Chondrocyte (in vitro differentiated cells): ENCODE measurements at places on chromosomes 11 and 22. TPM values are rescaled to one million over a fixed set of nuclear protein-coding genes. Genes with fewer than 3 reads are reported as not detected.
A peak's percentile ranks its signal among the peaks of the same experiment; 100 is the strongest.

DNA sequence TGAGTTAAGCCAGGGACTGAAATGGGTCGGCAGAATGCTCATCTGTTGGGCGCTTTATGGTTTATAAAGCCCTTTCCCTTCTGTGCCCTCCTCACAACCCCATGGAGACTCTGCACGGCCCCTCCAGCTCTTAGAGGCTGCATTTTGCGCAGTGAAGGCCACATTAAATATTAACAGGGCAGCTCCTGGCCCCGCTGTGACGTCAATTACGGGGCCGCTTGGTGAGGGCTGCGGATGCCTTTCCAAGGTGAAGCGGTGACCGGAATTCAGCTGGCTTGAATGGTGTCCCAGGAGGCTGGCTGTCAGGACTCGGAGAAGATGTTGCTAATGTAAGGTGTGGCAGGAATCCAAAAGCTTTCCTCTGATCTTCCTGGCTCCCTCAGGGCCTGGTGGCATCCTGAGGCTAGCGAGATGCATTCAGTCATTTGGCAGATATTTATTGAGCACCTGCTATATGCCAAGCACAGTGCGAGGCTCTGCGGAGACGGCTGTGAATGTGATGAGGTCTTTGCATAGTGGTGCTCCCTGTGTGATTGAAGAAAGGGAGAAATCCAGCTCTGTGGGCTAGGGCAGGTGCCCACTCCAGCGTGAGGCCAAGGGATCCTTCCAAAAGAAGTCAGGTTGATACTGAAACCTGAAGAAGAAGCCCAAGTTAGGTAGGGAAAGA, 10.4 kb upstream of the YWHAH start:
- DNase-seq = peak; percentile 81

GRCh38 chr11:128551611-128552335, 35.6 kb downstream of the ETS1 start:
- no peak for DNase-seq

DNA sequence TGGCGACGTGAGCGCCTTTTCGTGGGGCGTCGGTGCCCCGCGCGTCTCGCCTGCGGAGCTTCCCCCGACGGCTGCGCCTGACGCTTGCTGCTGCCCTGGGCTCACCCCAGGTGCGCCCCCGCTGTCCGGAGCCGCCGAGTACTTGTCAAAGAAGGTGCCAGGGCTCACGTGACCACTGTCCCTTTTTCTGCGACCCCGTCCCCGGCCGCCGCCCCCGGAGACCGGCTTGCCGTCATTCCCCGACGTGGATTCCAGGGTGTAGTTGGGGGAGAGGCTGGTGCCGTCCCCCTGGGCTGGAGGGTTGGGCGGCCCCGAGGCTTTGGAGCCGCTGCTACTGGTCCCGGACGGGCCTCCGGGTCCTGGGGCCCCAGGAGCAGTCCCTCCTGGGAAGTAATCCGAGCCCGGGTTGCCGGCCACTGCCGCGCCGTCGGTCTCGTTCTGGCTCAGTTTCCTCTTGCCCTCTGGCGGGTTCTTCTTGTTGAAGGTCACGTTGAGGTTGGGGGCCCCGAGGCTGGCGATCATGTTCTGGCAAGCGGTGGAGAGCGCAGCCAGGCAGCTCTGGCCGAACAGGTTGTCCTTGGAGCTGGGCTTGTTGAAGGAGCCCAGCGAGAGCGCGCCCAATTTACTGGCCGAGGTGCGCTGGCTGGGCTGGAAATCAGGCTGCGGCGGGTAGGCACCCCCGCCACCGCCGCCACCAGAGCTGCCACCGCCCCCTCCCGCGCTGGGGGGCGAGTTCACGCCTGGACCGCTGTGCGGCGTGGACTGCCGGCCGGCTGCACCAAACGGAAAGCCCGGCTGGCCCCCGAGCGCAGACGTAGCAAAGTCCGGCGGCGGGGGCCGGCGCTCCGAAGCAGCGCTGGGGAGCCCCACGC, 3.8 kb downstream of the MN1 start:
- DNase-seq = no peak

- no peak for DNase-seq
These were observed 5.8 kb downstream of the RPS19BP1 start for GRCh38 chr22:39526736-39527171.

DNA sequence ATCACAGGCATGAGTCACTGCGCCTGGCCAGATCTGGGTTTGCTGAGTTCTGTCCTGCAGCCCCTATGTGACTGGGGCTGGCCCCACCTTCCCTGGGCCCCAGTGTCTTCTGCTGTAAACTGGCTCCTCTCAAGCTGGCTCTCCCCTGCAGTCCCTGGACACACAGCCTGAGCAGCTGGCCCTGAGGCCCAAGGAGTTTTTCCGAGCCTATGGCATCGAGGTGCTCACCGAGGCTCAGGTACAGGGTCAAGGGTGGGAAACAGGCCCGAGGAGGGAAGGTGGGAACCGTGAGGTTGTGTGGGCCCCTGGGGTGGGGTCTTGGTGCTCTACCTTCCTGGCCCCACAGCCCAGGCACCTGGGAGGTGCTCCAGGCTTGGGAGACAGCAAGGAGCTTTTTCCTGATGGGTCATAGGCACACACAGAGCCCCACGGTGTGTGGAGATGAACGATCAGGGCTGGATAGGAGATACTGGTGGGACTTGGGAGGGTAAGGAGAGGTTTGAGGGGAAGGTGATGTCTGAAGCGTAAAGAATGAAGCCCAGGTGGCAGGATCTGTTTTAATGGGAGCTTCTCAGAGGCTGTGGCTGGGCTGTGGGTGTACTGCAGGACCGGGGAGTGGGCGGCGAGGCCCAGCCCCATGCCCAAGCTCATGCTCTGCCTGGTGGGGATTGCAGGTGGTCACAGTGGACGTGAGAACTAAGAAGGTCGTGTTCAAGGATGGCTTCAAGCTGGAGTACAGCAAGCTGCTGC, 6.4 kb upstream of the LZTR1 start:
- no peak for DNase-seq

Gene HPX
- 2.6 to 3.8 TPM (median 3.2 TPM) in 3 replicates for total RNA-seq

Gene LRRC51
- total RNA-seq = 5.0 to 11.0 TPM (median 6.0 TPM) in 3 replicates
